AG09319 (cell line): ENCODE measurements at places on chromosomes 7 and 10.

GRCh38 chr7:132500727-132501440 lies 75.4 kb downstream of the PLXNA4 start:
- DNase-seq = no peak

- DNase-seq = no peak
Measured at GRCh38 chr10:86413046-86413728, 46.6 kb upstream of the GRID1 start.

DNA sequence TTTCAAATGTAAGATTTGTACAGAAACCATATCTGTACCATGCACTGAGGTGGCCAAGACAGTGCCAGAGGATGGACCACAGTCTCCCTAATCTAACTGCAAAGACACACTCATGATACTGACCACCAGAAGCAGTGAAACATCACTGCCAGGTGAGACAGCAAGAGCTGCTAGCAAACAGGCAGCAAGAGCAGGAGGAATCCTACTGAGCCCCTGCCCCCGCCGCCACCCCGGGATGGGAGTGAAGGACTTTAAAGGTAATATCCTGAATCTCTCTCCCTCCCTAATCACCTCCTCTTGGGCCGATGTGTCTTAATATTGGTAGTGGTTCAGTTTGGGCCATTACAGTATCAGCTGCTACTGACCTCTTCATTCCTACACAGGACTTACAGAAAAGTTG lies 144.3 kb downstream of the XPNPEP1 start:
- DNase-seq = no peak

GRCh38 chr10:79143879-79144278 lies 75.1 kb downstream of the ZMIZ1 start:
- no peak for DNase-seq

GRCh38 chr10:133336577-133337369 lies at the start of gene CALY:
Gene CALY, minus strand, starts transcription at chr10:133336896. Its CDS starts 7,907 bp downstream, at chr10:133328989.
- DNase-seq = no peak

DNA sequence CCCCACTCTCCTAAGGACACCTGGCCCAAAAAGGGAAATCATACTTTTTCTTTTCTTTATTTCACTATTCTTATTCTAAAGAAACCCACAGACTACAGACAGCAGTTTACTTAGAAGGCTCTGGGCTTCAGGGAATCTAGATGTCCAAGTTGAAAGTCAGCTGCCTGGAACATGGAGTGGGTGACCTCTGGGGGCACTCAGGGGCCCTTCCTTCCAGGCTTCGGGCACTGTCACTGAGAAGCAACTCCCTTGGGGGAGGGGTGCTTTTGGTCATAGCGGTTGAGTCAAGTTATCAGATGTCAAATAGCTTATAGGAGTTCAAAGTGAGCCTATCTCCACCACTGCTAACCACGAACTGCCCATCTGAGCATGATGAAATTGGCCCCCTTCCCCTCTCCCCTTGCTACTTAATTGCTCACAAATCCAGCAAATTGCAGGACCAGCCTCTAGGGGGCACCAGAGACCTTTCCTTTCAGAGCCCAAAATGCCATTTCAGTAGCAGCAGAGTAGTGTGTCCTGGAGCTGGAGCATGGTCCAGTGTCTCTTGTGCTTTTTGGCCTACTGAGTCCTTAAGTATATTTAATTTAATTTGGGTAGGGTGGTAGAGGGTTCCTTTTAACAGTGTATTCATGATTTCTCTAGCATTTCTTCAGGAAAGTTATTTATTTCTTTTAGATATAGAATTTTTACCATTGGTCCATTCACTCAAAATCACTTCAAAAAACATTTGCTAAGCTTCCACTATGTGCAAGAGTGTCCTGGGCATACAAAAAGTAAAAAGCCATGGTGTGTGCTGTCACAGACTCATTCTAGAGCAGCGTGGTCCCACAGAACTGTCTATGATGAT lies 463.8 kb downstream of the KCNMA1 start:
- peak; percentile 62 for DNase-seq

DNA sequence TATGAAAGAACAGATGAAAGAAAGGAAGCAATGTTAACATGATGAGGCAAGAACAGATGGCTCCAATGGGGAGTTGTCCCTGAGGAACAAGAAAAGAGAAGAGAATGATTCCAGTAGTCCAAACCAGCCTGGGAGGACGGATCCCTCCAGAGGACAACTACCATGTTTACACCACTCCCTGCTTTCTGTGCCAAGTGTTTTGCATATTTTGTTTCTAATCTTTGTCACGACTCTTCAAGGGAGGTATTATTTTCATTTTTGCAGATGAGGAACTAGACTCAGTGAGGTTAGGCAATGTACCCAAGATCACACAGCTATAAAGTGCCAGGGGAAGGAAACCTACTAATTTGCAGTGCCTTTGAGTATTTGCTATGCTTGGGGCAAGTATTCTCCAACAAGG lies 116.2 kb downstream of the PARP12 start:
- DNase-seq = no peak

DNA sequence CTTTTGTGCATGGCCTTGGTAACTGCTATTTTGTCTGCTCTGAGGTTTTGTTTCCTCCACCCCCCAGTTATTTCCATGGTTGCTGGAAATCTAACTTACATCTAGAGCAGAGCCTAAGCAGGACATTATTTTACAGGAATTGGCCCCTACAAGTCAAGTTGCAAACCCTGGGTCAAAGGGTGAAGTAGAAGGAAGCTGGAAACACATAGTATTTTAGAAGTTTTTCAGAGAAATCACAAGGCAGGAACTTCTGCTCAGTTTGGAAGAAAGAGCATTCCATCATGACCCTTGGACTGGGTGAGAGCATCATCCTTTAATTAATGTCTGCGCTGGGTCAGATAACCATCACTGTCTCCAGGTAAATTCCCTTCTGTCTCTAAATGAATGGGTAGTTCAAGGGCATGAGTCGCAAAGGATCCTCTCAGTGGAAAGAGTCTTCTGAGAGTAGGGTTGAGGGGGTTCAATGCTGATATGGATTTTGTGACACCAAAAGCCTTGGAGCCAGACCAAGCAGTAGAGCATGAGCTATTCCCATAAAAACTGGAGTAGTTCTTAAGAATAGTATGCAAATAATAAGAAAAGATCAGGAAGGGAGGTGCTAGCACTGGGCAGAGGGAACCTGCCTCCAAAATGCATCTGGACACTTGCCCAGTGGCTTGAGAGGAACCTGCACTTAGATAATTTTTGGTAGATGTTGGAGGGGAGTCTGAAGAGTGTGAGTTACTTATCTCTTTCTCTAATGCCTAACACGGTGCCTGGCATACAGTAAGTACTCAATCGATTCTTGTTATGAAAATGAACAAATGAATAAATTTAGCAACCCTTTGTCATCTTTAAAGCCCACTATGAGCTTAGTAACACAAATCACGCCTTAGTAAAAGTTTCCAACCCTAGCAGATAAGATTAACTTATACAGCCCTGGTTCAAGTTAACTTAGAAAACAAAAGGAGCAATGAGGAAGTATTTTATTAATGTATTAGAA lies 160.6 kb upstream of the ADO start:
- no peak for DNase-seq

GRCh38 chr7:83633516-83633915 lies 15.4 kb downstream of the SEMA3E start:
- DNase-seq = no peak

- DNase-seq = no peak
Measured at GRCh38 chr10:91691981-91692380, 59.1 kb upstream of the PPP1R3C start.

DNA sequence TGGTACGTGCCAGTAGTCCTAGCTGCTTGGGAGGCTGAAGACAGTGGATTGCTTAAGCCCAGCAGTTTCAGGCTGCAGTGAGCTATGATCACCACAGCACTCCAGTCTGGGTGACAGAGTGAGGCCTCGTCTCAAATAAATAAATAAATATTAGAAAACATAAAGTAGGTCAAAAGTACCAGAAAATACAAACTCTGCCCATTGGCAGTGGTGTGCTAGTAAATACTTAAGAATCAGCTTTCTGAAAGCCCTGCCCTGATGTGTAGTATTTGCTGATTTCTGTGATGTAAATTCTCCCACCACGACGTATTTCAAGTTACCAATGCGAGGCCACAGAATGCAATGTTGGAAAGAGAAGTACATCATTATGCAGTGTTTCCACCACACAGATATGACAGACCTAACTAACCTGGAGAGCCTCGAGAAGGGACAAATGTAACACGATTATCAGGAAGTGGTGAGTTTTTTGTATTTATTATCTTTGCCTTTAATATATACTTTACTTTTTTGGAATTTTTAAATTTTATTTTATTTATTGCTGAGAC lies 11.8 kb upstream of the MAP3K8 start:
- DNase-seq = no peak

GRCh38 chr7:5408777-5409176 lies 14.9 kb downstream of the TNRC18 start:
- no peak for DNase-seq

- DNase-seq = no peak
Measured at GRCh38 chr7:36301914-36302771, 87.5 kb upstream of the ANLN start.

DNA sequence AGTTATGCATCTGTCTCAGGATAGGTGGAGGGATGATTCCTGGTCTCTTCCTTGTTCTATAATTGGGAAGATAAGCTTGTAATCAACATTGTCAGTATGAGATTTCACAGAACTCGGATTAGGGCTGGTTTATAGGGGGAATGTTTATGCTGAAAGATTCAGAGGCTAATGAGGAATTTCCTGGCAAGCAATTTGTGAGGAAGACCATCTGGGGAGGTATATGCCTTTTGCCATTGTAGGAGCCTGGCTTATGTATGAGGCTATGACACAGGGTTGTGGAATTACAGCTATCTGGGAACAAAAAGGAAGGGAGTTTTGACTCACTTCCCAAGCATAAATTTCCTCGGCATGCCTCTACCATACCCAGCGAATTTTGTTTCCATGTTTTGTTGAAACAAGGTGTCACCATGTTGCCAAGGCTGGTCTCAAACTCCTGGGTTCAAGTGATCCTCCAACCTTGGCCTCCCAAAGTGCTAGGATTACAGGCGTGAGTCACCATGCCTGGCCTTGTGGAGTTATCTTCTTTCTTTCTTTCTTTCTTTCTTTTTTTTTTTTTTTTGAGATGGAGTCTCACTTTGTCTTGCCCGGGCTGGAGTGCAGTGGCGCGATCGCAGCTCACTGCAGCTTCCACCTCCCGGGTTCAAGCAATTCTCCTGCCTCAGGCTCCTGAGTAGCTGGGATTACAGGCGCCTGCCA lies 1.6 kb upstream of the COPS6 start:
- peak; percentile 87 for DNase-seq

GRCh38 chr10:70265032-70265689 lies 18.6 kb downstream of the NPFFR1 start:
- DNase-seq = no peak

- no peak for DNase-seq
Measured at GRCh38 chr7:131945313-131945911, 389.0 kb upstream of the PODXL start.

DNA sequence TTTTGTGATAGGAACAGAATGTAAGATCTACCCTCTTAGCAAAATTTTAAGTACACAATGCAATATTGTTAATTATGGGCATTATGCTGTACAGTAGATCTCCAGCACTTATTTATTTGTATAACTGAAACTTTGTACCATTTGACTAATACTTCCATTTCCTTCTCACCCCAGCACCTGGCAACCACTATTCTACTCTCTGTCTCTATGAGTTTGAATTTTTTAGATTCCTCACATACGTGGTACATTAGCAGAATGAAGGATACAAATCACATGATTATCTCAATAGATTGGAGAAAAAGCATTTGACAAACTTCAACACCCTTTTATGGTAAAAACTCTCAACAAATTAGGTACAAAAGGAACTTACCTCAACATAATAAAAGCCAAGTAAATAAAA lies 90.3 kb upstream of the DLX6 start:
- no peak for DNase-seq

GRCh38 chr7:2523461-2523936 lies 3.9 kb downstream of the LFNG start:
- no peak for DNase-seq

DNA sequence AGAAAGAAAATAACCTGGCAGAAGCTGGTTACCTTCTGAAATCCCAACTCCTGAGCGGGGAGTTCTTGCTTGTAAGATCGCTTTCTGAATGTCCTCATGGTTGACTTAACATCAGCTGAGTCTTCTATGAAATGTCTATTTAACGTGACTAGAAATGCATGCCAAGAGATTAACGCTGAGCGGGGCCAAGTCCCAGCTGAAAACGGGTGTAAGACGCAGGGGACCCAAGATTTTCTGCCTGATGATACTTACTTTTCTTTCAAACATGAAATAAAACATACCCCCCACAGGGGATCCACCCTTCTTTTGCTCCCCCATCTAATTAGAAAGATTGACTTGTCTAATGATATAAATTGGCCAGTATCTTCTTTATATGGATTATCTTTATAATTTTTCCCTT lies 14.9 kb downstream of the OR9A2 start:
- no peak for DNase-seq

DNA sequence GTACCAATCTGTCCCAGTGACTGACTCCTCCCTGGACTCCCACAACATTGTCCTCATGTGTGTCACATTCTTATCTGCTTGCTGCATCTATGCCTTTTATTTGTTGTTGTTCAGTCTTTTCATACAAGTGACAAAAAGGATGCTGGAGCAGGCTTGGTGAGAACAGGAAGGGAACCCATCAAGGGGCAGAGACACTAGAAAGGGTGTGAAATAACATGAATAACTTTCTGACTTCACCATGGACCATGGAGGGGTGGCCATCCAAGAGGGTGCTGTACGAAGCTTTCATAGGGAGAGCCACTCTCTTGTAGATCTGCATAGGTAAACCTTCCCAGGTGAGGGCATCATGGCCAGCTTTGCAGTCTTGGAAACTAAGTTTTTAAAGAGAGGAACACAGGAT lies 14.5 kb downstream of the GIMAP8 start:
- no peak for DNase-seq

DNA sequence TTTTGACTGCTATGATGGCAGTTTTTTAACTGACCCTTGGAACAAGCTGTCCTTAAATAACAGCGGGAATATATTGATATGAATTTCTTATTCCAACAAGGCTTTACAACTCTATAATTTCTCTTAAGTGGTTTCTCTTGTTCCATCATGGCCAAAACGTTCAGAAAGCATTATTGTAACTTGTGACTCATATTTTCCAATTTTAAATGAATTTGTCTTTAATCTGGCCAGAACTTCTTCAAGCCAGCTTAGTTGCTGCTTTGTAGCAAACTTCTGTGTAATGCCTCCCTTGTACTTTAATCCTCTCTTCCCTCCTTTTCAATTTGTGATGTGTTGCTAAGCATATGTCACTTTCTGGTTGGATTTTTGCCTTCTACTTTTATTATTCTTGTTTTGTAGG lies 271.9 kb downstream of the KIF20B start:
- no peak for DNase-seq

GRCh38 chr7:5694912-5695726 lies 86.3 kb downstream of the RNF216 start:
- no peak for DNase-seq

GRCh38 chr10:73814896-73815718 lies 3.7 kb upstream of the NDST2 start:
- no peak for DNase-seq

DNA sequence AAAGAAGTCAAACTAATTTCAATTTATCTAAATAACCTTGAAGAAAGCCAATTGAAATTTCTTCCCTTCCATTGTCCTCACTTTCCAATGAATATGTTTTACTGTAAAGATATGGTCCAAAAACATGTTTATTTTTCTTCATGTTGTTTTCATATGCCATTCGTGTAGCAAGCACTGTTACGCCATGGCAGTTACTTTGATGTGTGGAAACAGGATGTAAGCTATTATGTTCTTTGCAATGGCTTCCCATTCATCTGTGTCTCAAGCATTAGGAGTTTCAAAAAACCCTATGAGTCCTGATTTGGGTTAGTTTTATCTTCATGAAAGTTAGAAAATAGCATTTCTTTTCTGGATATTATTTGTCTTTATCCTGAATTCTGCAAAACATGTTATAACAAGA lies 31.0 kb downstream of the GPR141 start:
- no peak for DNase-seq

GRCh38 chr7:39304178-39304577 lies 262.0 kb upstream of the YAE1 start:
- no peak for DNase-seq
